Cortex of kidney (tissue), 1 donor: ENCODE measurements at places on chromosomes 16 and 17.

DNA sequence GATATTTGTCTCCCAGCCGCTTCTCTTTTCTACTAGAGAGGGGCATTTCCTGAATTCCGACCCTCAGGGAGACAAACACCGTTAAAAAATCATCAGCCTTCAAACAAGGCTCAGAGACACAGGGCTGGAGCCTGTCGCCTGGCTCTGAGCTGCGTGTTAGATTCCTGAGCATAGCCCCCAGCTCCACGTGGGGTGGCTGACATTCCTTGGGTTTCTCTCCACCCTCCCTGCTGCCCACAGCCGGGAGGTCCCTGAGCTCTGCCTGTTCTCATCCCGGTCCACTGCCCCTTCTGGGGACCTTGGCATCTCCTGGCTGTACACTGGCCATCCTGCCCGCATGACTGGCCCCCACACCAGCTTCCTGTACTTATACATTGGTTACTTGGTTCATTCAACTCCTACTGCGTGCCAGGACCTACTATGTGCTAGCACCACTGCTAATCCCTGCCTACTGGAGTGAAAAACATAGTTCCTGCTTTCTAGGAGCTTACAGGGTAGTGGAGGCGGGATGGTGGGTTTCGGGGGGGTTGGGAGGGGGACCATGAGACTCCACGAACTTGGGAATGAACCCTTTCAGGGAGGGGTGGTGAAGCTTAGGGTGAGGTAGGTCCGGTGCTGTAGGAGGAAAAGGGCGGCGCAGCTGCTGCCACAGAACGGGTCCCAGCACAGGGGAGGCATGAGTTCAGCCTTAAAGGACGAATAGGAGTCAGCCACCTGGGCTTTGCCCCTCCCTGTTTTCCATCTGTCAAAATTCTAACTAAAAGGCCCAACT lies 52.1 kb upstream of the TMEM132E start:
- no peak for DNase-seq

DNA sequence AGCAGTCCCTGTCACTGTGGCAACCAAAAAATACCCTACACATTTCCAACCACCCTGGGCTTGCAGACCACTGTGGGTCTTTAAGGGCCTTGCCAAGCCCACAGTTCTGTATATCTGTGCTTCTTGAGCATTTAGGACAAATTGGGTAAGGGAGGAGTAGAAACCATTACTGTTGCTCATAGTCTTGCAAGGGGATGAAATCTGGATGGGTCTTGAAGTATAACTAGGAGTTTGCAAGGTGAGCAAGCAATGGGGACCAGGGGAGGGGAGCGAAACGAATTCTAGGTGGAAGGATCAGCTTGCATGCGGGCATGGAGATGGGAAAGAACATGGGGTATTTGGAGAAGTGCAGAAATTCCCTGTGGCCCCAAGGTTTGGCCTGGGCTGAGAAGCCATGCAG lies 202.9 kb downstream of the RAB11FIP4 start:
- DNase-seq, result no peak

- no peak for DNase-seq
Observed at GRCh38 chr16:8374586-8375231, 215.6 kb downstream of the TMEM114 start.

DNA sequence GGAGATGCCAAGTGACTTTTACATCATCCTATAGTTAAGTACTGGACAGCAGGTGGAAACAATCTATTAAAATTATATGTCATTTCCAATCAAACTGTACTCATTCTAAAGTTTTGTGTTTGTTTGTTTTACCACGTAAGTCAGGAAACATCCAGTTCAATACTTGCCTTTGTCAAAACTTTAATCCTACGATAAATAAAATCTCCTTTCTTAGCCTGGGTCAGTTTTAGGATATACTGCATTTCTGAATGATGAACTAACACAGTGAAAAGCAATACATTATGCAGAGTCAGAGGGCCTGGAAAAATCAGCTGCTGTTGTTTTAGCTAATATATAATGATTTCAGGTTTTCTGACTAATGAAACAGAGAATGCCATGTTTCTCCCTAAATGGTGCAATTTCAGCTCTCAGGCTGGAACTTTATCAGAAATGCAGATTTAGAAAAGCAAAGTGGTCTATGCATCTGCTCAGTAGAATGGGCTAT lies 756.4 kb downstream of the CDH11 start:
- no peak for DNase-seq

DNA sequence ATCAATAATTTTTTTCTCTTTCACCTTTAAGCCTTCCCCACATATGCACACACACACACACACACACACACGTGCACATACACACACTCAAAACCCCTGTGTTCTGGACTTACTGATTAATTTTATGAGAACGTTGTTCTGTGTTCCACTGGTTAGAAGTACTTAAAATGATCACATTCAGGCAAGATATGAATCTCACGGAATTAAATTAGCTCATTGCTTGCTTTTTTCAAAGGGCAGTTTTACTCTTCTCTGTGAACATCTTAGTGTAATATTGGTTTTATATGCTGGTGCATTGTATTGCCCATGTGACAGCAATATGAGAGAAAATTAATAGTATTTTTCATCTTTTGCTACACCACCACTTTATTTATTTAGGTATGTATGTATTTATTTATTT lies 377.3 kb upstream of the RBFOX1 start:
- DNase-seq, result no peak

GRCh38 chr17:66625311-66625767 lies 209.6 kb upstream of the CACNG5 start:
- DNase-seq, result no peak

GRCh38 chr17:20925091-20925490 lies 117.7 kb downstream of the USP22 start:
- DNase-seq, result no peak

- no peak for DNase-seq
Observed at GRCh38 chr17:80294210-80294609, 33.6 kb downstream of the RNF213 start.

DNA sequence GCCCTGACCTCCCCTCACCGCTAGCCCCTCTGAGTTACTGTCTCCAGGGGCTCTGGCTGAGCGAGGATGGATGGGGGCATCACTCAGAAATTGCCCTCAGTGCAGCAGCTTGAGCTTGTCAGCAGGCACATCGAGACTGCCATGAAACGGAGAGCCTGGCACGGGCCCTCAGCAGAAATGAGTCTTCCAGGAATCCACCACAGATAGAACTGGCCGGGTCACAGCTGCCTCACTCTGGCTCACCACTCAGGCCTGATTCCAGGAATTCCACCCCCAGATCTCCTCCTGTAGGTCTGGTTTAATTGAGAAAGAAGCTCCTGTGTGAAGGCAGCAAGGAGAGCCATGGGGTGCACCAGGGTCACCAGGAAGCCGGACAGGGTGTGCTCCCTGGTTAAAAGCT lies 85.5 kb downstream of the GSG1L start:
- no peak for DNase-seq

DNA sequence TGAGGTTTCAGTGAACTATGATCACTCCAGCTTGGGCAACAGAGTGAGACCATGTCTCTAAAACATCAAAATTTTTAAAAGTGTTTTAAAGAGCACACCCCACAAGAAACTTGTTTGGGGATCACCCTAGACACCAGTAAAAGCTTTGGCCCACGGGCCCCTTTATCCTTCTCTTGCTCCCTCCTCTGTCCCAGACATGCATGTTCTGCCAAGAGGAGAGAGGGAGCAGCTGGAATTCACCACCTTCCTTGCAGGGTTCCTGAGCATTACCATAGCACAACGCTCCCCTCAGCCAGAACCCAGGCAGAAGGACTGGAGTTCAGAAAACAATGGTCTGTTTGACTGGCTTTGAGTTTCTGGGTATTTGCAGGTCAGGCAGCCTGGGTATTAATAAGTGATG lies 214.3 kb upstream of the CDH5 start:
- no peak for DNase-seq

DNA sequence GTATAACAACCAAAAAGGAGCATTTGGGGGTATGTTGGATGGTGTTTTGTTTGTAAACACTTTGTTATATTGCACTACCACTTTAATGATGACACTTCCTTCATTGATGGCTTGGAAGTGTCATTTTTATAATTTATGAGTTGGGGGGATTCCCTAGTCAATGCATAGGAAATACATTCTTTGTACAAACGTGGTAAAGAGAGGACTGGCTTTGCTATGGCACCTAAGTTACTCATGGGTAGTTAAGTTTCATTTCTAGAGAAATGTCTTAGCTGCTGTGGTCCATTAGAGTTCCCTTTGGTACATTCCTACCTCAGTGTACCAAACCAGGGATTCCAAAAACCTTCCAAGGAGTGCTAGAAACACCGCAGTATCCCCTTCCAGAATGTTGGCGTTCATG lies 63.7 kb upstream of the CMIP start:
- no peak for DNase-seq

- DNase-seq, result no peak
Observed at GRCh38 chr16:76818606-76819181, 372.3 kb upstream of the MON1B start.

GRCh38 chr17:35081638-35082037 lies 18.1 kb upstream of the RFFL start:
- no peak for DNase-seq

- no peak for DNase-seq
Observed at GRCh38 chr16:314795-315299, 31.9 kb downstream of the PDIA2 start.

DNA sequence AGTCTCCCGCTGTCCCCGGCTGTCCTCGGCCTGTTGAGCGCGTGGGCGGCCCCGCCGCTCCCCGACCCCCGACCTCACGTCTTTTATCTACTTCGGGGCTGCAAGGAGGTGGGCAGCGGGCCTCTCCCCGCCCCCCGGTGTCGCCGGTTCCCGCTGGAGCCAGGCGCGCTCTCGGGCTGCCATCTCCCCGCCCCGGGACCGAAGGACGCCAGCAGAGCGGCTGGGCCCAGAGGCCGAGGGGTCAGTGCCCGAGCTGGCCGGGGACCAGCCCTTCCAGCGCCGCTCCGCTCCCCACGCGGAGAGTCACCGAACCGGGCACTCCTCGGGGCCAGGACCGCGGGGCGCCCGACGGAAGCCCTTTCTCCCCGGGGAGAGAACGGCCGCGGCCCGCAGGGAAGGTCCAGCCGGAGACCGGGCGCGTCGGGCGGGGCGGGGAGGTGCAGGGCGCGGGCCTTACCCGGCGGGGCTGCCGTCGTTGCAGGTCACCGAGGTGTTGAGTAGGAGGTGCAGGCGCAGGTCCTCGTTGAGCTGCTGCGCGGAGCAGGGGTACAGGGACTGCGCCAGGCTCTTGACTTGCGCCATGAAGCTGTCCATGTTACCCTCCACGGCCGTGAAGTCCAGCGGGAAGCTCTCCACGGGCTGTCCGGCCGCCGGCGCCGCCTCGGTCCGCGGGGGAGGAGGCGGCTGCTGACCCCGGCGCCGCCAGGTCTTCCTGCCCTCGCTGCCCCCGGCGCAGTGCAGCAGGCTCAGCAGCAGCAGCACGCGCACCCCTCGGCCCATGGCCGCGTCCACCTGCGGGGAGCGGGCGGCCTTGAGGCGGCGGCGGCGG lies 643 bp downstream of the NOTUM start:
- no peak for DNase-seq

GRCh38 chr16:1831186-1832075 lies 4.4 kb downstream of the FAHD1 start:
- no peak for DNase-seq

GRCh38 chr16:4011940-4012629 lies 104.2 kb downstream of the ADCY9 start:
- DNase-seq, result no peak

- DNase-seq, result no peak
Observed at GRCh38 chr16:57387598-57388354, 15.5 kb downstream of the CX3CL1 start.

DNA sequence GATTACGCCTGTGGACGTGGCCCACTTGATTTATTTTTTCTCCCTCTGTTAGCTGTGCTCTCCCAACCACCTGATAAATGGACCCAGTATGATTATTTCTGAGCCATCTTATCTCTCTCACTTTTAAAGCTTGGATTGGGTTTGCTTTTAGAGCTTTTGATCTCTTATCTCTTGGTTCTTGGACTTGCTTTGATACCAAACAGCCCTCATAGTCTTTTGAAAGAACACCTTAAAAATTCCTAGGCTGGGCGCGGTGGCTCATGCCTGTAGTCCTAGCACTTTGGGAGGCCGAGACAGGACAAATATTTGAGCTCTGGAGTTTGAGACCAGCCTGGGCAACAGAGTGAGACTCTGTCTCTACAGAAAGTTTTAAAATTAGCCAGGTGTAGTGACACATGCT lies 25.8 kb downstream of the SMTNL2 start:
- DNase-seq, result no peak

DNA sequence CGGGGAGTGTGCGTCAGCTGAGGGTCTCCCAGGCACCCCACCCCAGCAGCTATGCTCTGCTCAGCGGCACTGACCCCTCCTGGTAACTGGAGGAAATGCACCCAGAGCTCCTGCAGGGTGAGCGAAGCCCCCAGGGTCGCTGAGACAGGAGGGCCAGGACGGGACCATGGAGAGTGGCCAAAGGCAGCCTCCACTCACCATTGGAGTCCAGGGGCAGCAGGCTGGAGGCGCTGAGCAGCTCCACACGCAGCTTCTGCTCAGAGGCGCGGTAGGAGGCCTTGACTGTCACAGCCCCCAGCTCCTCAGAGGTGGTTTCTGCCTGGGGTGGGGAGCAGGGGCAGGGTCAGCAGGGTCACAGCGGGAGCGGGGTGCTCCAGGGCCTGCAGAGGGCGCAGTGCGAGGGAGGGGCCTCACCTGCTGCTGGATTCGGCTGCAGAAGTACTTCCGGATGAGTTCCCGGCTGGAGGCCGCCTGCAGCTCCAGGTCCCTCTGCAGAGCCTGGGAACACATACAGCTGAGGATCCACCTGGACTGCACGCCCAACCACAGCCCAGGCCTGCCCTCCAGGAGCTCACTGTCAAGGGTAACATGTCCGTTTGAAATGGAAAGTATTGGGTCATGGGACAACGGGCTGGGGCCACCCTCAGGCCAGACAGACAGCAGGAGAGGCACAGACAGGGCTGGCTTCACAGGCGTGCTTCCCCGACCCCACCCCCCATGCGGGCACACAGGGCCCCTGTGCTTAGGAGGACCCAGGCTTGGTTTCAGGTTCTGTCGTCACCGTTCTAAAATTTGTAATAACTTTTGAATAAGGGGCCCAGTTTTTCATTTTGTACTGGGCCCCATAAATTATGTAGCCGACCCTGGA lies 13.8 kb downstream of the UNC13D start:
- no peak for DNase-seq

GRCh38 chr17:79393358-79394052 lies 217.3 kb downstream of the RBFOX3 start:
- no peak for DNase-seq
